H54 (cell line): ENCODE measurements at places on chromosomes 11 and 22.

DNA sequence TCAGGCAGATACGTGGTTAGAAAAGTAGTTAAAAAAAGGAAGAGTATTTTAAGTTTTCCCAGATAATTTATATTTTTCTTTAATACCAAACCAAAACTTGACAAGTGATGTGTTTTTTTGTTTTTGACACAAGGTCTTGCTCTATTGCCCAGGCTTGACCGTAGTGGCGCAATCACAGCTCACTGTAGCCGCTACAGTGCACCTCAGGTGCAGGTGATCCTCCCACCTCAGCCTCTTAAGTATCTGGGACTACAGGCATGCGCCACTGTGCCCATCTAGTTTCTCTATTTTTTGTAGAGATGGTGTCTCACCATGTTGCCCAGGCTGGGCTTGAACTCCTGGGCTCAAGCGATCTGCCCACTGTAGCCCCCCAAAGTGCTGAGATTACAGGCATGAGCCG, 92.5 kb downstream of the MTMR3 start:
- no peak for DNase-seq

DNA sequence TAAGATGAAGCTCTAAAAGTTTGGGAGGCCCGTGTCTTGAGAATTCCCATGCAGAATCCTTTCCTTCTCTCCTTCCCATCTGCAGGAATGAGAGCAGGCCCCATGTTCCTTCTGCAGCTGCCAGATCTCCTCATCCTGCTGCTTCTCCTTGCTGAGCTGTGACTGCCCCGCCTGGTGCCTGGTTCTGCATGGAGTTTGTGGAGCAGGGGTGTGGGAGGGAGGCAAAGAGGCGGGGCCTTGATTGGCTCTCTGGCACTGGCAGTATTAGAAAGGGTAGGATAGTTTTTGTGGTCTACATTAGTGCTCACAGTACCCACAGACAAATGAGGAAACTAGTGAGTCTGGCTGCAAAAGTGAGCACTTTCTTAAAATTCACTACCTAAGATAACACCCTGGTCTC, 91.1 kb upstream of the CLPB start:
- no peak for DNase-seq

- no peak for DNase-seq
These were observed 49.3 kb downstream of the AHNAK start for GRCh38 chr11:62497132-62497801.

DNA sequence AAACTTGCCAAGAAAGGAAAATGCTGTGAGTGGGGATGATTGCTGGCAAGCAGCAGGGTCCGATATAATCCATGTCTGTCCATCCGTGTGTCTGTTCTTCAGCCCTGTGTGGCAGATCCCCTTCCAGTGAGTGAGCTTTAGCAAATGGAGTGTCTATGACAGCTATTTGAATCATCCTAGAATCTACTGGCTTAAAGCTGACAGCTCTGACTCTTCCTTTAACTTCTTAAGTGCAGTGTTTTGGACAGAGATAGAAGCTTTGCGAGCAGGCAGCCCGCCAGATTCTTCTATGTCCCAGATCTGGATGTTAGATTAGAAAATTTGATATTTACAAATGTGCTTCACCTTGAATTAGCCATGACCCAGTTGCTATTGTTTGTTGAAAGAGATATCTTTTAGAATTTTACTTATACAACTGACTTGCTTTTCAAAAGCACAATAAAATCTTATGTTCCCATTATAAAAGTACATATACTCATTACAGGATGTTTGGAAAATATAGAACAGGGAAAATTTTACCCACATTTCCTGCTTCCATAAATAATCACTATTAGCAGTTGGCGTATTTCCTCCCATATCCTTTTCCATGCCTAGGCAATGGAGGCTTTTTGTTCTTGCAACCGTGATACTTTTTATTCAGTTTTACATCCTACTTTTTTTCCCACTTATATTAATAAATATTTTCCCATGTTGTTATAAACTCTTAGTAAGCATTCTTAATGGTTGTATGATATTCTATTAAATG, 124.5 kb downstream of the COMMD9 start:
- no peak for DNase-seq

DNA sequence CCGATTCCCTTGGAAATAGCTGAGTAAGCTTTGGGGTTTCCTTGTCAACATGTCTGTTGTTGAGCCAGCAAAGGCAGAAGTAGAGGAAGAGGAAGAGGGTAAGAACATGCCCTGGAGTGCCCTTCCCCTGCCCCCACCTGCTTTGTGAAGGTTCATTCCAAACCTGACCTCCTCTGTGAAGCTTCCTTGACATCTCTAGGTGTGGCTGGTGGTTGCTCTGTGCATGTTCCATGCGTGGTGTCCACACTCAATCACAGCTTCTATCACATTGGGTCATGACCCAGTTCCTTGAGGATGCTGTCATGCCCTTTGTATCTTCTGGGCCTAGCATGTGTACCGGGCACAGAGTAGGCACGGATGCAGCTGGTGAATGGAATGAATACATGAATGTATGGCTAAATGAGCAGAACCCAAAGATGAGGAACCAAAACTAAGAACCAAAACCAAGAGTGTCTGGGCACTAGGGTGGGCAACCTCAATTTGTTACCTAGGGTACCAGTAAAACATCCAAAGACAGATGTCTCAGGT, 23.7 kb upstream of the FXYD6 start:
- DNase-seq: no peak

GRCh38 chr11:16373768-16374167, 17.4 kb upstream of the SOX6 start:
- no peak for DNase-seq

GRCh38 chr11:69401715-69402114, 79.7 kb upstream of the LINC01488 start:
- DNase-seq: no peak

- peak; percentile 24 for DNase-seq
These were observed 53.0 kb downstream of the SCUBE1 start for GRCh38 chr22:43289976-43290721.

GRCh38 chr11:98874050-98874449, 146.7 kb upstream of the CNTN5 start:
- no peak for DNase-seq

DNA sequence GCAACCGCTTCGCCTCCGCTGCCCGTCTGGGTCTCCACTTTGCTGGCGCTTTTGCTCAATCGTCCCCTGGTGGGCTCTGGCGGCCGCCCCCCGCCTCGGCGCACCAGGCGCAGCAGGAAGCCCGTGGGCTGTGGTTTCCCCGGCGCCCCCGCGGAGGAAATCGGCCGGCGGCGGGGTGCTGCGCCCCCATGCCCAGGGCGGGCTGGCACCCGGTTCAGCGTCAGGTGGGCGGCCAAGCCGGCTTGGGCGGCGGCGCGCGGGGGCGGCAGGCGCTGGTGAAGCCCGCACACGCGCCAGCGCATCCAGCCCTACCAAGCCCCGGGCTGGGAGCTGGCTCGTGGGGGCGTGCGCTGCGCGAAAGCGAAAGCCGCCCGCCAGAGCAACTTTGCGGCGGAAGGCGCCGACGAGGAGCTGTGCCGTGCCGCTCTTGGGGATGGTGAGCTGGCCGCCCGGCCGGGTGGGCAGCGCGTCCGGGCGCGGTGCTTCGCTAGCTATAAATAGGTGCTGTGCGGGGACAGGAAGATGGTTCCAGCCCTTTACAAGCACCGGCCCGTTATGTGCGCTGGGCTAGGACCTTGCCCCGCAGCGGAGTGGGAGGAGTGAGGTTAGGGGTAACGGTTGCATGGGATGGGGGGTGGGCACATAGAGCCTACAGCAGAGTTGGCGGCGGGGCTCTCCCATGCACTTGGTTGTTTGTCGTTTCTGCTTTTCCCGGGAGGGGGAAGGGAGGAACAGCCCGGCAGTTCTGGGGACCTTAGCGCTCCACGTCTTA, 25.0 kb upstream of the SUSD2 start:
- DNase-seq: peak; percentile 33

- no peak for DNase-seq
These were observed 27.6 kb upstream of the EXPH5 start for GRCh38 chr11:108620958-108621772.

DNA sequence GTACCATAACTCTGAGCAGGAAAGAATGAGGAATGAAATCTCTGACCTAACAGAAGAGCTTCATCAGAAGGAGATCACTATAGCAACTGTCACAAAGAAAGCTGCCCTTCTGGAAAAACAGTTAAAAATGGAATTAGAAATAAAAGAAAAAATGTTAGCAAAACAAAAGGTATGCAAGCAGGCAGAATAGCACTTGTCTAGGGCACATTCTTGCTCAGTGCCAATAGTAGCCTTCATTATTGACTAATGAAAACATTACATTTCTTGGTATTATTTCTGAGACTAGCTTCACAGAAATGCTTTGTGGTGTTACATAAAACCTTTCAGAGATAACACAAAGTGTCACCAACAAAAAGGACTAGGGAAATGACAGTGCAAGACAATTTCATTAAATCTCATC, 63.9 kb downstream of the DEUP1 start:
- no peak for DNase-seq

GRCh38 chr11:43797337-43797736, 83.3 kb upstream of the ALKBH3 start:
- no peak for DNase-seq

DNA sequence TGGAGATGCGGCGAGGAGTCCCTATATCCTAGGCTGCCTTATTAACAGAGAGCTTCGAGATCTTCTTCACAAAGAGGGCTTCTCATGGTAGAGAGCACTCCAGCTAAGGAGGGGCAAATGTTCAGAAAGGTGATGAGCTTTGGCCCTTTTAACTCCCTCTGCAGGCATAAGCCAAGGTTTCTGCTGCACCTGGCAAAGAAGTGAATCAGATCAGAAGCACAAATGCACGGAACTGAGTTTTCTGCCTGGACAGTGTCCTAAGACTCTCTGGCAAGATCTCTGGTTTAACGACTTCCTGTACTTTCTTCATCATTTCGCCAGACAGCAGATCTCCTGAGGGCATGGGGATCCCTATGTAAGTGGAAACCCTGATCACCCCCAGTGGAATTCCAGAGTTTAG, 37.2 kb downstream of the POU2AF3 start:
- DNase-seq: no peak

GRCh38 chr22:44192098-44192815, 11.5 kb downstream of the PARVG start:
- DNase-seq: peak; percentile 26

- no peak for DNase-seq
These were observed 80.2 kb upstream of the NTM start for GRCh38 chr11:131290185-131290584.

- DNase-seq: no peak
These were observed 7.4 kb downstream of the TRPC6 start for GRCh38 chr11:101576456-101576855.

- no peak for DNase-seq
These were observed 499.6 kb downstream of the BRD1 start for GRCh38 chr22:49328118-49328475.

GRCh38 chr11:10494636-10495463, 39.8 kb downstream of the AMPD3 start:
- DNase-seq: no peak

DNA sequence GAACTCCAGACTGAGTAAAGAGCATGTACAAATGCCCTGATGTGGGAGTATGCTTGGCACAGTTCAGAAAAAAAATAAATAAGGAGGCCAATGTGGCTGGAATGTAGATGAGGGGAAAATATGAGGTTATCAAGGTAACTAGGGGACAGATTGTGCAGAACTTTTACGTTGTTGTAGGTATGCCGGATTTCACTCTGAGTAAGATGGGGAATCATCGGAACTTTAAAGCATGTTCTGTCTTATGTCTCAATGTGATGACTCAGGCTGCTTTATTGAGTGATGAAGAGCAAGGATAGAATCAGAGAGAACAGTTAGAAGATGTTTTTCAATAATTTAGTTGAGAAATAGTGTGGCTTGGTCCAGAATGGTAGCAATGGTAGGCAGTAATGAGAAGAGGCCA, 130.4 kb downstream of the C11orf87 start:
- peak; percentile 6 for DNase-seq

DNA sequence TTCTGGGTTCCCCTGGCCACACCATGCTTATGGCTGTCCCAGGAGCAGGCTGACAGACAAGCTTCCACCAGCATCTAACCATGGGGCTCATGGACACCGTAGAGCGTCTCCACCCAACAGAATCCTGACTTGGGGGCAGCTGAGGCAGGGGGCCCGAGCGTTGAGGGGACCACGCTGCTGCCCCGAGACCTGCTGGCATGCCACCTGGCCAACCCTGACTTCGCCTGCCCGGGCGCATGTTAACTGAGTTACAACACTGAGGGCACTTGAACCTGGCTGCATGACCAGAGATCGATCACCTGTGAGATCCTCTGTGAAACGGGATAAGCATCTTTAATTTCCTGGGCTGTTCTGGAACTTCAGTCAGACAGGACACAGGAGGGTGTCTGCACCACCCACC, 13.7 kb downstream of the PPM1F start:
- DNase-seq: no peak

DNA sequence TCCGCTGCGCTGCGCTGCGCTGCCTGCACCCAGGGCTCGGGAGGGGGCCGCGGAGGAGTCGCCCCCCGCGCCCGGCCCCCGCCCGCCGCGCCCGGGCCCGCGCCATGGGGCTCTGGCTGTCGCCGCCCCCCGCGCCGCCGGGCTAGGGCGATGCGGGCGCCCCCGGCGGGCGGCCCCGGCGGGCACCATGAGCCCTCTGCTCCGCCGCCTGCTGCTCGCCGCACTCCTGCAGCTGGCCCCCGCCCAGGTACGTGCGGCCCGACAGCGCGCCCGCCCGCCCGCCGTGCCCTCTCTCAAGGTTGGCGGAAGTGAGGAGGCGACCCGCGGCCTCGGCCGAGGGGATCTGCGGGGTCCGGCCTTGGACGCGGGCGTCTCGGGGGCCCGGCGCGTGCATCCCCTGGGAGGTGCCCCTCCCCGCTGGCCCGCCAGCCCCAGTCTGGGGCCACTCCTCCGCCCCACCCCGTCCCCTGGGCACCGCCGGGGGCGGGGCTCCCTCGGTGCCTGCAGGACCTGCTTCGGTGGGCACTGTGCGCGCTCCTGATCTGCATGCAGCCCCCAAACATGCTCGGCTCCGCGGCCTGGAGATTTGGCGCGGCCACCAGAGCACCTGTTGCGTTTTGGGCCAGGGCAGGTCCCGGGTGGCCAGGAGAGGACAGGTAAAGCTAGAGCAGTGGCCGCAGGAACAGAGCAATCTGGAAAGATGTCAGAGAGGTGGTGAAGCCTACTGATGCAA, 429 bp downstream of the VEGFB start:
- DNase-seq: no peak

GRCh38 chr22:28348613-28349609, 330.7 kb downstream of the TTC28 start:
- DNase-seq: no peak

- DNase-seq: no peak
These were observed 103.4 kb upstream of the ASPHD2 start for GRCh38 chr22:26325641-26326040.

GRCh38 chr22:40203572-40203971, 25.8 kb downstream of the TNRC6B start:
- no peak for DNase-seq

GRCh38 chr22:37304595-37305343, 22.5 kb downstream of the CYTH4 start:
- no peak for DNase-seq

- DNase-seq: no peak
These were observed 286.4 kb downstream of the CADM1 start for GRCh38 chr11:115217726-115218311.
